ENCODE measurements at places on chromosomes 12 and 14.

- no peak for DNase-seq
Measured at GRCh38 chr12:85894653-85895052, 20.6 kb downstream of the NTS start.

DNA sequence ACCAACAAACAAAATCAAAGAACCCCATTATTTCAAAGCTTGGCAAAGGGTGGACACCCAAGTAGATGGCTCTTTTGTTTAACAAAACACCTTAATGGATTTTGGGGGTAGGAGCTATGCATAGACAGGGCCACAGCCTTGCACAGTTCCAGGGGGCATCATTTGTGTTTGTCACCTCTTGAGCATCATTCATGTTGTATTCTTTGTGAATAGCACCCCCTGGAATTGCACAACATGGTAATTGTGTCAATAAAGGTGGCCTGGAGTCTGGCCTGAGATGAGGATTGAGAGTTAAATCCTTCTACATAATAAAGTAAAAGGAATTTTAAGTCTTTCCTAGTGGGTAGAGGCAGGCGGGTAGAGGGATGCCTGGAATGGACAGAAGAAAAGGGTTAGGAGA, 3.3 kb upstream of the FRS2 start:
- no peak for DNase-seq

GRCh38 chr12:9951026-9951675, 19.0 kb upstream of the CLEC2A start:
- no peak for DNase-seq

- no peak for DNase-seq
Measured at GRCh38 chr14:68235011-68235410, 415.4 kb downstream of the RAD51B start.

- no peak for DNase-seq
Measured at GRCh38 chr14:46490238-46490685, 161.3 kb downstream of the RPL10L start.

GRCh38 chr12:44835641-44836379, 40.3 kb downstream of the NELL2 start:
- DNase-seq = no peak

DNA sequence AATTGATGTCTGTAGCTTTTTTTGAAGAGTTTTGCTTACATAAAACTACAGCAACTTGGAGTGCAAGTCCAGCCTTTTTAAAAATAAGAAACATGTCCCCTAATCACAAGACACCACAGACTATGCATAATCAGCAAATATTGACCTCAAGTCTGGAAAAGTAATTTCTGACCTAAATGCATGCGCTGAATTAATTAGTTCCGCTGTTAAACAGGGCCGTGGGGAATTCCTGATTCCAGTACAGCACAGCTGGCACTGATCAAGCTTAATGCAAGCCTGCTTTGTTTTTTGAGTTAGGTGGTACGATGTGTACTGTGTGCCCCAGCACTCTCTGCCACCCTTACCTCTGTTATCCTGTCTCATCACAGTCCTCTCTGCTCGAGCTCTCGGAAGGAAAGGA, 9.2 kb downstream of the MLH3 start:
- no peak for DNase-seq

- no peak for DNase-seq
Measured at GRCh38 chr12:125755512-125755911, 690.3 kb downstream of the AACS start.

- DNase-seq = no peak
Measured at GRCh38 chr14:87073880-87074570, 919.0 kb downstream of the GALC start.

DNA sequence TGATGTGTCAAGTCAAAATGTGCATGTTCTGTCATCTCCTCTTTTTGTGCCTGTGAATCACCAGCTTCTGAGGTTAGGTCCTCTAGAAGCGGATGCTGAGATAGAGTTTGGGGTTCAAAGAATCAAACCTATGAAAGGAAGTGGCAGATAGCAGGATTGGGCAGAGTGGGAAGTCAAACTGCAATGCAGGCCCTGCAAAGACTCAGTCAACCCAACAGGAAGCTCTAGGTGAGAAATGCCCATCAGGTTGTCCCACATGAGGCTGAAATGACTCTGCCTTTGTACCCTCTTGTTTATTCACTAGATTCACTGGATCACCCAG, 4.5 kb upstream of the MIA2 start:
- no peak for DNase-seq

DNA sequence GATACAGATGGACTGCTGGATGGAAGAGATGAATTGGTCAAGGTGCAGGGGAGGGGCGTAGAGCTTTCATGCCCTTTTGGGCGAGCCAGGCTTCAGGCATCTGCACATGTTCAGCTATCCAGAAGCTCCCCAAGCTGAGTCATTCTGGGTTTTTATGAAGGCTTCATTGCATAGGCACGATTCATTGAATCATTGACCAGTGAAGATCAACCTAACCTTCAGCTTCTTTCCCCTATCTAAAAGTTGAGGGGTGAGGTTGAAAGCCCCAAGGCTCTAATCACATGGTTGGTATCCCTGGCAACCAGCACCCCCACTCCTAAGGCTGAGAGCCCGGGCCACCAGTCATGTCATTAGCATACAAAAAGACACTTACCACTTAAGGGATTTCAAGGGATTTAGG, 36.3 kb downstream of the RPS29 start:
- no peak for DNase-seq

- no peak for DNase-seq
Measured at GRCh38 chr12:62934239-62934798, 631 bp downstream of the PPM1H start.

DNA sequence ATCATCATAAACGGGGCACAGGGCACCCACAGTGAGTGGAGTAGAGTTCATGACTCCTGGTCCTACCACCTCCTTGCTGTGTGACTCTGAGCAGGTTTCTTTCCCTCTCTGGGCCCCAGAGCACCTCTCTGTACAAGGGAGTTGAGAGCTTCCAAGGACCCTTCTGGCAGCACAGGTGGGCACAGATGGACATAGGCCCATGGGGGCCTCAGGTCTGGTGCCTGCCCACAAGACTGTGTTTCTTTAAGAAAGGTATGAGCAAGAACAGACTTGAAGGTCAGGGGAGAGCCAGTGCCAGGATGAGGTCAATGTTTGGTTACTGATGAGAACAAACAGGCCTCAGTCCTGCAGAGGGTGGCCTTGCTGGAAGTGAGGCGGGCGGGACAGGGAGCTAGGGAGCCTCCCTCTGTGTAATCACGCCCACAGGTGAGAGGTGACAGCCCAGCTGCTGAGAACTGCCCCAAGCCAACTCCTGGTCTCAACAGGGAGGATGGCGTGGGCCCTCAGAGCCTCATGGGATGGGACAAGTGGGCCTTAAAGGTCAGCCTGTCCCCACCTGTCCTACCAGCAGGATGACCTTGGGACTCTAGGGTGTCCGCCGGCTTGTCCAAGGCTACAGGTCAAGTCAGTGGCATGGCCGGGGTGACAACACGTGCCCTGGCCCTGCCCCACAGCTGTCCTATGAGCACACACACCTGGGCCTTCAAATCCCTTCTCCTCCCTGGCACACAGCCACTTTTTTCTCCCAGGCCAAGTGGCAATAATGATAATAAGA, 49.1 kb downstream of the CCDC85C start:
- no peak for DNase-seq

GRCh38 chr14:68927956-68928675, 51.0 kb downstream of the ACTN1 start:
- no peak for DNase-seq

DNA sequence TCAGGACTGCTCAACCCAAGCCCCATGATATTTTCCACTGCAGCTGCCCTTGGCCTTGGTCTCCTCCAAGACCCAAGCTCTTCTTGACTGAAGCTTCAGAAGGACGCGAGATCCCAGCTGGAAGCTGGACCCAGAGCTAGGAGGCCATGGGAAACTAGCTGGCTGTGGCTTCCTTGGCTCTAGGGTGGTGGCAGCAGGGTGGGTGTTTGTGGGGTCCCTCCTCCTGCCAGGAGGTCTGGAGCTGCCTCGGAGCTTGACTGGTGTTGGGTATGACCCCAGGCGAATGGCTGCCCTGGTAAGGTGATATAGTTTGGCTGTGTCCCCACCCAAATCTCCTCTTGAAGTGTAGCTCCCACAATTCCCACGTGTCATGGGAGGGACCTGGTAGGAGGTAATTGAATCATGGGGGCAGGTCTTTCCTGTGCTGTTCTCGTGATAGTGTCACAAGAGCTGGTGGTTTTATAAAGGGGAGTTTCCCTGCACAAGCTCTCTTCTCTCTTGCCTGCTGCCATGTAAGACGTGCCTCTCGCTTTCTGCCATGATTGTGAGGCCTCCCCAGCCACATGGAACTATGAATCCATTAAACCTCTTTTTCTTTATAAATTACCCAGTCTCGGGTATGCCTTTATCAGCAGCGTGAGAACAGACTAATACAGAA, 51.4 kb downstream of the TRPV4 start:
- DNase-seq = no peak

DNA sequence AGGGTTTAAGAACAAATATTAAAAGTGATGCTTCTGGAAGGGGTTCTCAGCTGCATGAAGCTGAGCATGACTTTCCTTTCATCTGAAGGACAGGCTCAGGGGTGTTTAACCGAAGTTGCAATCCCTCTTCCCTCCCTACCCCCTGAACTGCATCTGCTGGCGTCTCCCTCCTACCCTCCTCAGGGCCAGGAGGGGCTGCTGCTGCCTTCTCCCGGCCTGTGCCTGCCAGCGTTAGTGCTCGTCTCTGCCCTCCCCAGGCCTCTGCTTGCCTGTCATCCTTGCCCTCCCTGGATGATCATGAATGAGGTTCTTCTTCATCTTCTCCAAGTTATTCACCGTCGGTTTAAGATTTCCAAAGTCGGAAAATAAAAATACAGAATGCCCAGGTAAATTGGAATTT, 12.2 kb downstream of the SMOC1 start:
- DNase-seq = no peak

DNA sequence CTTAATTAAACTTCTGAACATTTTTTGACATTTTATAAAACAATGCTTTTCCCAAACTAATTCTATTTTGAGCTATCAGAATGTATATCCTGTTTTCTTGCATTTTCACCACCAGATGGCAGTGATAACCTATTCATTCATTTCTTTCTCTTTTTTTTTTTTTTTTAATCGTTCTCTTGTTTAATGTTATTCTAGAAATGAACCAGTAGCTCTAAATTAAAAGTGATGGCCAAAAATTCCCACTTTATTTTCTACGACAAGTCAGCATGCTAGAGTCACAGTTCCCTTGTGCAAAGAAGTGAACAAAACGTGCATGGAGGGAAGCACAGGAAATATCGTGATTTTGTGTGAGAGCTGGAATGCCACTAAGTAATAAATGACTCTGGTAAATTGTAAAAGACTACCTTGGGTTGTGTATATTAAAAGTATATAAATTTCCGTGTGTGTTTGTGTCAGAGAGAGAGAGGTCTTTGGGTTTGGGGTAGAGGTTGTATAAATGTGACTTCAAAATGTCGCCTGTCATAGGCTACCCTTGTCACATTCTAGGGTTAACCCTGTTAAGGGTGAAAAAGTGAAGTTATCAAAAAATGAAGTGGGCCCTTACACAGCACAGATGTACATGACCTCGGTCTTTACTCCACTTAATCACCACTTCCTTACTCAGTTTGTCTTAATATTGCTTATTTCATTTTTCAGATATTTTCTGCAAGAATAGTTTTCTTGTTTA, 40.4 kb upstream of the LDHB start:
- no peak for DNase-seq

Measured in amygdala (tissue), 56 donors.